A375 (cell line): ENCODE measurements at places on chromosomes 16 and 17. TPM values are rescaled to one million over a fixed set of nuclear protein-coding genes. Genes with fewer than 3 reads are reported as not detected.

Gene NLGN2
- total RNA-seq = 9.7 and 10.0 TPM in 2 replicates

Gene ARSG
- 2.9 and 3.8 TPM in 2 replicates for total RNA-seq

Gene KRTAP4-7
- not detected in 2 replicates for total RNA-seq

Gene TRPV3
- not detected in 2 replicates for total RNA-seq

Gene RHBDF1
- total RNA-seq = 66.0 and 88.3 TPM in 2 replicates

Gene MYH1
- not detected in 2 replicates for total RNA-seq

Gene PPP1R1B
- total RNA-seq = 1.4 TPM in 2 replicates

Gene HEATR9
- not detected in 2 replicates for total RNA-seq

Gene TERB1
- not detected in 2 replicates for total RNA-seq

Gene RPRML
- total RNA-seq = 0.56 TPM in 1 of 2 replicates, not detected in the other

Gene TBC1D3E
- not detected in 2 replicates for total RNA-seq

Gene SP6
- total RNA-seq = 0.21 TPM in 1 of 2 replicates, not detected in the other

Gene RHBDL1
- 6.5 and 6.8 TPM in 2 replicates for total RNA-seq

Gene KLHL10
- total RNA-seq = not detected in 2 replicates

Gene LLGL2
- 6.6 and 7.1 TPM in 2 replicates for total RNA-seq

Gene ZG16B
- total RNA-seq = 0.45 TPM in 1 of 2 replicates, not detected in the other

Gene EFCAB5
- 0.87 TPM in 1 of 2 replicates, not detected in the other for total RNA-seq

Gene TPSB2
- not detected in 2 replicates for total RNA-seq

Gene SETD6
- total RNA-seq = 59.6 and 61.7 TPM in 2 replicates

Gene FA2H
- total RNA-seq = not detected in 2 replicates

Gene ARHGAP27
- total RNA-seq = 8.9 and 13.4 TPM in 2 replicates

Gene ABCA8
- total RNA-seq = 0.88 and 5.8 TPM in 2 replicates

Gene TSPOAP1
- total RNA-seq = not detected in 2 replicates

Gene SULT1A1
- total RNA-seq = 0.80 and 1.6 TPM in 2 replicates

Gene TBX6
- 0.64 and 1.6 TPM in 2 replicates for total RNA-seq

Gene GSG1L
- total RNA-seq = 0.13 TPM in 1 of 2 replicates, not detected in the other

Gene CCL11
- not detected in 2 replicates for total RNA-seq

Gene CRHR1
- not detected in 2 replicates for total RNA-seq

Gene GPR139
- not detected in 2 replicates for total RNA-seq

Gene OR2C1
- not detected in 2 replicates for total RNA-seq

Gene ELMO3
- total RNA-seq = 1.6 and 3.5 TPM in 2 replicates

Gene DNAH17
- total RNA-seq = 0.13 and 0.30 TPM in 2 replicates

Gene AP2B1
- total RNA-seq = 57.3 and 60.0 TPM in 2 replicates

Gene ROGDI
- total RNA-seq = 15.1 and 17.3 TPM in 2 replicates

Gene HP
- not detected in 2 replicates for total RNA-seq

Gene SLC47A1
- total RNA-seq = 3.2 and 5.3 TPM in 2 replicates

Gene SYT17
- 0.82 and 2.8 TPM in 2 replicates for total RNA-seq

Gene PITPNM3
- 1.1 TPM in 2 replicates for total RNA-seq
